IPS-NIHi11 (cell line): ENCODE measurements at places on chromosomes 1 and 21.

DNA sequence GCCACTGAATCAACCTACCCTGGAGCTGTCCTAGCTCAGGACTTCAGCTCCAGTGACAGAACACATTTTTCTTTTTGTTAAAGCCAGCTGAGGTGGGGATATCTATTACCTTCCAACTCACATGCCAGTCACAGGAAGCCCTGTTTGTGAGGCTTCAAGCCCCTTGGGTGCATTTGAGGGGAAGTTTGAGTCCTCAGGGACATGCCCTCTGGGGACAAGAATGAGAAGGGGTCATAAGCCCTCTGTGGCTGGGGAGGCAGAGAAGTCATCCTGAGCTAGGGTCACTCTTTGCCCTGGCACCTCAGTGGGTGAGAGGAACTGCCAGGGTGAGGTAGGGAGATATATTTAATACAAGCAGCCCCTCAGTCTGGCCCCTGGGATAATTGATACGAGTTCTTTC, 33.5 kb upstream of the CLDN14 start:
- DNase-seq = no peak

GRCh38 chr1:106722466-106722865, 334.0 kb upstream of the PRMT6 start:
- DNase-seq = no peak

DNA sequence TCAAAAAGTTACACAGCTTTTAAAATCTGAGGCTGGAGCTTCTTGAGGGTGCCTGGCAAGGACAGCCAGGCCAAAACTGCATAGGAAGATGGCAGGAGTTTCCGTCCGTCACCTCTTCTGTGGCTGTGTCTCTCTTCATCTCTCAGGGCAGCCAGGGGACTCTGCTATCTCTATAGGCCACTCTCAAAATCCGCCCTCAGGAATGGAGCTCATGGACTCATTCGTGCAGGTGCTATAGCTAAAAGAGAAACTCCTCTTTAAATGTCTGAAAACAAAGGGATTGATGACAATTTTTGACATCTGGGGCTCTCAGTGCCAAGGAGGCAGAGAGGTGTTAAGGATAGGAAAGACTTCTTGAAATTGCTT, 27.2 kb downstream of the OVAAL start:
- DNase-seq = no peak

- DNase-seq = no peak
These were observed 8.2 kb downstream of the TTLL7 start for GRCh38 chr1:83990734-83991133.

- no peak for DNase-seq
These were observed 270.1 kb downstream of the ASTN1 start for GRCh38 chr1:176894450-176894849.

DNA sequence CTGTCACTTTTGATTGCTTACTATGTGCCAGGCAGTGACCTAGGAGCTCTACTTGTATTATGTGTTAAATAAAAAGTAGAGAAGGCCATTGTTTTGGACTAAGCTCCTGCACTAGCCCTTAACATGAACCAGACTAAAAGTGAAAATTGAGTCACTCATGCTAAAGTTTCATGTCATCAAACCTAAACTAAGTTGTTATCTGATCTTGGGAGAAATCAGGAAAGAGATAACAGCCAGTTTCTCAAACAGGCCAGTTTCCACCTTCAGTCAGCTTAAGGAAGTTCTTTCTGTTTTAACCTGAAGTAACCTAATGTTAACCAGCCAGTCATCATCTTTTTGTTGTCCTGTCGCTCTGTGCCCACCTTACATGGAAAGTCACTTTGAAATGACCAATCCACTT, 102.1 kb upstream of the MARK1 start:
- DNase-seq = no peak

GRCh38 chr1:29624320-29625083, 388.2 kb downstream of the PTPRU start:
- no peak for DNase-seq

DNA sequence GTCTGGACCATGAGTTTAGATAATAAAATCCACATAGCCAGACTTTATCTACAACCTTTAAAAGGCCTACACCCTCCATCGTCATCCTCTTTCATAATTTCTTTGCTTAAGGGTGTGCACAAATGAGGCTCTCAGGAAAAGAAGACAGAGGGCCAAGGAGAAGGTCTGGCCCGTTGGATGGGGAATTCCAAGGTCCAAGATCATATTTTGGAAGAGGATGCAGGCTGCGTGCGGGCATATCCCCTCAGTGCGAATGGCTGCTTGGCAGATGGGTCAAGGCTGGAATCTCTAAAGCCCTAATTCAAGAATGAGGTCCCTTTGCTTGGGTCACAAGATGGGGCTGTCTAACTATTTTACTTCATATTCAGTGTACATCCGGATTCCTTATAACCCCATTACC, 782.2 kb upstream of the NCAM2 start:
- DNase-seq = no peak

- no peak for DNase-seq
These were observed 1.2 kb upstream of the CRCT1 start for GRCh38 chr1:152513081-152513480.

DNA sequence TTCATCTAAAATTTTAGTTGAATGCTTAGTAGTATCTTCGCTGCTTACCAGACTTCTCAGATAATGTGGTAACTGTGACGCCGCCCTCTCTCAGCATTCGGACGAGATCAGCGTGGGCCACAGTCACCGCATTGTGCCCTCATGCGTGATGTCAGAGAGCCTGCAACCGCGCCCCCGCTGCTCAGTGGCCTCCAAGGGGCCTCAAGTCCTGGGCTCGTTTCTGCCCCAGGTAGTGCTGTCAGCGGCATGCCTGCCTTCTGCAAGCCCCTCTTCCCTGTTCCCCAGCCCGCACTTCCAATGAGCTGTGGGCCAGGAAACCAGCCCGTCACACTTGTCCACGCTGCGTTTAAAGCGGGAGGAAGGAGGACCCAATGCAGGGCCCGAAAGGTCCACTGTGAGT, 61.6 kb upstream of the TRAPPC10 start:
- DNase-seq = no peak

DNA sequence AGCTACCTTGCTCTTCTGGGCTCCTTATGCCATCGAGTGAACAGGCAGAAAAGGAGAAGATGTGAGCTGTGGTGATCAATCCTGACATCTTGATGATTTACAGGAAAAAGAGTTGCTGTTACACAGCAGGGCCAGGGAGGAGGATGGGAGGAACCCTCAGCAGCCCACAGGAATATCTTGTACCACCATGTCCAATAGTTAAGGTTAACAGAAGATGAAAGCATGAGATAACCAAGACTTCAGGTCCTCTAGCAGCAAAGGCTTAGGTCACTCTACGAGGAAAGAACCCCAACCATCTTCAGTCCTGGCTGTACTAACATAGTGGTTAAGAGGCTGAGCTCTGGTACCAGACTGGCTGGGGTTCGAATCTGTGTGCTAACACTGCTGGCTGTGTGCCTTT, 12.1 kb upstream of the SELENBP1 start:
- DNase-seq = no peak

DNA sequence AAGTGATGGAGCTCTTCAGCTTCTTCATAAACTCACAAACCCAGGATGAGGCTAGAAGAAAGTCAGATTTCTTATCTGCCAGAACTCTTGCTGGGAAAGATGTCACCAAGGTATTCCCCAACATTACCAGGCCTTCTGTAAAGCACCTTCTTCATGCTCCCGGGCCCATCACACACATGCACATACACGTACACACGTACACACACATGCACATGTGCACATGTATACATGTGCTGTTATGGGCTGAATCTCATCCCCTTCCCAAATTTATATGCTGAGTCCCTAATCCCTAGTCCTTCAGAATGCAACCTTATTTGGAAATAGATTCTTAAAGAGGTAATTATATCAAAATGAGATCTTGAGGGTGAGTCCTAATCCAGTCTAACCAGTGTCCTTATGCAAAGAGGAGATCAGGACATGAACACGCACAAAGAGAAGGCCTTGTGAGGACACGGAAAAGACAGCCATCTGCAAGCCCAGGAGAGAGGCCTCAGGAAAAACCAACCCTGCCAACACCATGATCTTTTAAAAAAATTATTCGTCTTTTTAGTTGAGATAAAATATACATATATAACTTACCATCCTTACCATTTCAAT, 76.4 kb upstream of the LYST start:
- DNase-seq = no peak

- no peak for DNase-seq
These were observed 110.1 kb upstream of the ZNHIT6 start for GRCh38 chr1:85818371-85818770.

DNA sequence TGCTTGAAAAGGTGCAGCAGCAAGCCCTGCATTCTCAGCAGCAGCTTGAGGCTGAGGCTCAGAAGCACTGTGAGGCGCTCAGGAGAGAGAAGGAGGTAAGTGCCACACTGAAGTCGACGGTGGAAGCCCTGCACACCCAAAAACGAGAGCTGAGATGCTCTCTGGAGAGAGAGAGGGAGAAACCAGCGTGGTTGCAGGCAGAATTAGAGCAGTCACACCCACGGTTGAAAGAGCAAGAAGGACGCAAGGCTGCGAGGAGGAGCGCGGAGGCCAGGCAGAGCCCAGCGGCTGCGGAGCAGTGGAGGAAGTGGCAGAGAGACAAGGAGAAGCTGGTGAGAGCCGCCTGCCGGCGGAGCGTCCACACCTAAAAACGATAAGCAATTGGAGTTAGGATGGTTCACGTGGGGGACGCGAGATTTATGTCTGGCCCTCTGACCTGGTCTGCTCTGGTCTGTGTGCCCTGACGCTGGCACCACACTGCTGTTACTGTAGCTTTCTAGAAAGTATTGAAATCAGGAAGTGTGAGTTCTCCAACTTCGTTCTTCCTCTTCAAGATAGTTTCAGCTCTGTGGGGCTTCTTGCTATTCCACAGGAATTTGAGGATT, 26.7 kb upstream of the DIP2A start:
- no peak for DNase-seq

DNA sequence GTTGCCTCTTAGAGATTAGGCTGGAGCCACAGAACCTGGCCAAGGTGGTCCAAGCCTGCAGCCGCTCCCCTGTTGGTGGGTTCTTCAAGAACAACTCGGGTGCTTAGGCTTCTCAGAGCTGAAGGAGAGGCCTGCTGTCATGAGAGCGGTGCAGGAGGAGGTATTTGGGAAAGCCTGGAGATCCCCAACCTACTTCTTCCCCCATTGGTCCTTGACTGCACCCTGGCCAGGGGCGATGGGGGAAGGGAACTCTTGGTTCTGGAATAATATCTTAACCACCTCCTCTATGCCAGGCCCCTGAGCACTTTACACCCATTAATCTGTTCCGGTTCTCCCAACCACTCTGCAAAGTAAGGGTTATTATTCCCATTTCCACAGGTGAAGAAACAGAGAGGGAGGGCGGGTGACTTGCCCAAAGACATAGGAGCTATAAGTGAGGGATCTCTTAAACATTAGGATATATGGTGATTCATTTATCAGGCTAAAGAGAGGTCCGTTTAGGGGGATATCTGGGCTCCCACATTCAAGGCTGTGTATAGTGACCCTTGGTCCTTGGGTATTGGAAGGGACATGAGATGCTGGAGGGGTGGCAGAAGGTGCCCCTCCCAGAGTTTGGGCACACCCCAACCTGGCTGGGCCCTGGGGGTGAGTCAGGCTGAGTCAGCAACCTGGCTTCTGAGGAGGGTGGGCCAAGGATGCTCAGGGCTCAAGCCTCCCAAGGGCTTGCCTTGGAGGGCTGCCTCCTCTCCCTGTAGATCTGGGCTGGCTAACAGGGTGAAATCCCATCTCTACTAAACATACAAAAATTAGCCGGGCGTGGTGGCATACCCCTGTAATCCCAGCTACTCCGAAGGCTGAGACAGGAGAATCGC, 5.2 kb downstream of the TRNP1 start:
- no peak for DNase-seq

GRCh38 chr1:33502726-33503125, 30.3 kb downstream of the ZSCAN20 start:
- DNase-seq = no peak
